GM06990 (cell line): ENCODE measurements at places on chromosomes 1 and 21.

- no peak for DNase-seq
Measured at GRCh38 chr1:4803335-4803734, 148.9 kb downstream of the AJAP1 start.

- no peak for DNase-seq
Measured at GRCh38 chr1:74434321-74434720, 78.1 kb downstream of the LRRC53 start.

DNA sequence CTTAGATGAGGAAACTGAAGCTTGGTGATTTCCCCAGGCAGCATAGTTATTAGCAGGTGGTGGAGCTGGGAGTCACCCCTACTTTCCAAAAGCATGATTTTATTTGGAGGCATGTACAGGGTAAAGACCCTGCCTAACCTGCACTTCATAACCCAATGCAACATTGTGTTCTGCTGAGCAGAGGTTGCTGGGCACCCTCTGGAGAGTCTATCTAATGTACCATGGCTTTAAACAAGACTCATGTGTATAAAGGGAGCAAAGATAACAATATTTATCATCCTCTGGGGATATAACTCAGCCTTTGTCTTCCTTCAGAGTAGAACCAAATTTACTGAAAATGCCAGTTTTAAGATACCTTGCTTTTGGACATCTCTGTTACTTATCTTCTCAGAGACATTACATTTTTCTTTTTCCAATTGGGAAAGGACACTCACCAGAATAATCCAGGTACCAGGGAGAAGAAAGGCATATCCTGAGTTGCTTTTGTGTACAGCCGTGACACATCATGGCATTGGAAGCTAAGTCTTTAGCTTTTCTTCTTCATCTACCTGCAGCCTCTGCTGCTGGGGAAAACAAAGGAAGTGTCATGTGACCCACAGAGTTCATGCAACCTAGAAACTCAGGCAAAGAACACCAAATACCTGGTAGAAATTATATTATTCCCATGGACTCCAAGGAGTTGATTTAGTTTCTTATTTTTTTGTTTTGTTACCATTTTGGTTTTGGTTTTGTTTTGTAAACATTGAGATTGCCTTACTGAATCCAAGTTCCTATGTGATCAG lies 39.6 kb downstream of the ELAVL4 start:
- DNase-seq = no peak

DNA sequence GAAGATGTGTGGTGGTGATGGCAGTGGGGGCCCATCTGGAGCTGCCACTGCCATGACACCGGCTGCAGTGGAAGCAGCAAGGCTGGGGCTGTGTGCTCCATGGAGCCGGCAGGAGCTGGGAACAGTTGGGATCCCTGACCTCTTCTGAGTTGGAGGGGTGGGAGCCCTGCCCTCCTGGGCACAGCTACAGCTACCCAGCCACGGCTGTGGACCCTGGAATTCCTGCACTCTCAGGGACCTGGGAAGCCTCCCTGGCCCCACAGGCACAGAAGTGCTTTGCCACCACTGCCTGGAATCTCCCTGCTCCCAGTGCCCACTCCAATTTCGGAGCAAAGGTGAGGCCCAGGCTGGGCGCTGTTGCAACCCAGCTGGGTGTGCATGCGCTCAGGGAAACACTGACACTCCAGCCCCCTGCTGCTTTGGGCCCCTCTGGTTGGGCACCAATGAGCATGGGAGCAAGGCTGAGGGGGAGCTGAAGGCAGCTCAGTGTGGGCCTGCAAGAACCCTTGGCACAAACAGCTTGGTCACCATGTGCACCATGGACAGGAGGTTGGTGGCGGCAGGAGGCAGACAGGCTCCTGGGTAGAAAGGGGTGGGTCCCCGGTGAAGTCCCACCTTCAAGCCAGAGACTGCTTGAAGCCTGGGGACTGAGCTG lies 817.6 kb downstream of the KCNT2 start:
- DNase-seq = no peak

- DNase-seq = no peak
Measured at GRCh38 chr21:45459171-45460010, 54.4 kb downstream of the COL18A1 start.

- no peak for DNase-seq
Measured at GRCh38 chr21:41585199-41585994, 77.4 kb upstream of the TMPRSS2 start.

DNA sequence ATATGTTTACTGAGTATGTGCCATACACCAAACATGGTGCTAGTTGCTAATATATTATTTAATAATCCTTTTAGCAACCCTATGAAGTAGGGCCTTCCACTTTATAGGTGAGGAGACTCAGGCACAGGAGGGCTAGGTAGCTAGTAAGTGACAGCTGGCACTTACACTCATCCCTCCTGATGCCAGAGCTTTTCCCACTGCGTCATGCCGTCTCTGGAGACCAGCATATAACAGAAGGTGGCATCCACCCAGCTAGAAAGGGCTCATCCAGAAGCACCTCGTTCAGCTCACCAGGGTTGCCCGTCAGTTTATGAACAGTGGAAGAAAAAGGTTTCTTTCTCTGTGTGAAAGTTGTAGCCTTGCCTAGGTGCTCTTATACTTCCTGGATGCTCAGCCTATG lies 108.9 kb downstream of the NOS1AP start:
- no peak for DNase-seq

DNA sequence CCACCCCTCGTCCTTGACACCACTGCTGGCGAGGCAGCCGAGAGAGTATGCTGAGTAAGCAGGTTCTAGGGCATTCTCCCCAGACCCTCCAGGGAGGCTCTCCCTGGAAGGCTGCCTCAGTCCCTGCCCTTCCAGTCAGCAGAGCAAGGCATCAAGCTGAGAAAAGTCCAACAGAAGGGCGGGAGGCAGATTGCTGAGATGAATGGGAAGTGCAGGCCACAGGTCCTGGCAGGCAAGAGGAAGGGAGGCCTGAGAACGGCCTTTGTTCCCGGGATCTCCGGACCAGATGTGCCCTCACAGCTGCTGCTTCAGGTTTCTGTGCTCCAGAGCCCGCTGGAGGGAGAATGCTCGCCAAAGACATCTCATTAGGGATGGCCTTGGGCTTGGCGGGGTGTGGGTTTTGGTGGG lies 270.0 kb upstream of the VAMP3 start:
- DNase-seq = no peak

DNA sequence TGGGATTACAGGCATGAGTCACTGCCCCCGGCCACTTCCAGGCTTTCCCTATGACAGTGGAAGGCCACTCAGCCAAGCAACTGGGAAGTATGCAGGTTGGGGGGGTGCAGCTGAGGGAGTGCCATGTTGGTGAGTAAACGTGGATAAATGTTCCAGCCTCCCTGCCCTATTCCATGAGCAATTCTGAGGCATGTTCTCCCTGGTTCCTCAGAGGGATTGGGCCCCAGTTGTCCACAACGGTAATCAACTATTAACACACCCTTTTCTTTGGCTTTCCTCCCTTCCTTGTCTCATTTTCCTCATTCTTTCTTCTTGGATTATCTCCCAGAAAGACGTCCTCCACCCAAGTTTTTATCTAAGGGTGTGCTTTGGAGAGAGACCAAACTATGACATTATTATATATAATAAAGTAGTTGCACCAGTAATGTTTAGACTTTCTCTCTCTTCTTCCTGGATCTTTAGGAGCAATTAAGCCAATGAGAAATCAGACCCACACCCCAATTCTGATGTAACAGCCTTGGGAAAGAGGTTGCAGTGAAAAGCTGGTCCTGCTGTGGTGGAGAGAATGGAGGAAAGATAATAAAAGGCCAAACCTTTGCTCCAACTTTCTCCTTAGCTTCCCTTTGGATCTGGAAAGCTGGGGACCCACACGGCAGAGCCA lies 6.8 kb upstream of the SLAMF9 start:
- DNase-seq = no peak

GRCh38 chr1:243819438-243819839 lies 30.6 kb downstream of the AKT3 start:
- no peak for DNase-seq

DNA sequence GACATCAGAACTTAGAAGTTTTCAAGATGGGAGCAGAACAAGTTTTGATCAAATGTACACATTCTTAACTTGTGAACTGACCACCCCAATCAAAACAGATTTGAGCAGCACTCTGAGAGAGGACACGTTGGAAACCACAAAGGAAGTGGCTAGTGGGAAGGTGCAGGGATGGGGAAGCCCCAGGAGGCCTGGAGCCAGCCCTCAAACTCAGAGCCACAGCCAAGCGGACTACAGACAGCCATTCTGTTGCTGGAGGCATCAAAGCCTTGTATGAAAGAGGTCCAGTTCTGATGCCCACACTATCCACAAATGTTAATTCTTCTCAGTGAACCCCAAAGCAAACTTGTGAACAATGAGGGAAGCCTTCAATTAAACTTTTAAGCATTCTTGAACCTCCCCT lies 143.6 kb upstream of the RAB4A start:
- DNase-seq = no peak

GRCh38 chr21:38236232-38236631 lies 20.6 kb upstream of the KCNJ15 start:
- DNase-seq = no peak

GRCh38 chr1:178806665-178807300 lies 64.1 kb downstream of the ANGPTL1 start:
- no peak for DNase-seq

DNA sequence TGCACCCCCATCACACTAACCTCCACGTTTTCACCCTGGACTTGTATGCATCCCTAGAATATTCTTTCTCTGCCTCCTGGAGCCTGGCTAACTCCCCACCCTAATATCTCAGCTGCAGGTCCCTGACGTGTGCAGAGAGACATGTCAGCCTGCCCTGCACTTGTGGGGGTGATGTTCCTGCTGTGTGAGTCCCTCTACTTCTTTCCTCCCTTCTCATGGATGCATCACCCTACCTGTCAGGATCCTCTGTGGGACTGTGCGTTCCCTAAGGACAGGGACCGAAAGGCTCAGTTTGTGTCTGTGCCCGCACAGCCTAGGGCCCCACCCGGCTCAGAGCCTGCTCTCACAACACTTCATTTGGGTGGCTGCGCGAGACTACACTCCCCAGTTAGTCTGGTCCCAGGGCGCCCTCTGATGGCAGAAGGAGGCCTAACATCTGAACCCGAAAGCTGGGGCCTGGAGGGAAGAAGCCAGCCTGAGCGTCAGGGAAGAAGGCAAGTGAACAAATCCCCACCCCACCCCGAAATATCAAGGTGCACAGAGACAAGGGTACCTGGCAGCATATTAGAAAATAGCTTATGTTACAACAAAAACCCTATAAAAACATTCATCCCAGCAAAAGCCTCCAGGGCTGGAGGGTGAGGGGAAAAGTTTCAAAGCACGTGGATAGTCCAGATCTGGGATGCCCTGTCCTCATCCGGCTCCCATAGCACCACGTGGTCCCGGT lies 3.7 kb downstream of the CD52 start:
- peak; percentile 74 for DNase-seq

- no peak for DNase-seq
Measured at GRCh38 chr1:67105508-67105907, 29.3 kb downstream of the C1orf141 start.

GRCh38 chr1:43069461-43070050 lies 102.5 kb downstream of the EBNA1BP2 start:
- no peak for DNase-seq

DNA sequence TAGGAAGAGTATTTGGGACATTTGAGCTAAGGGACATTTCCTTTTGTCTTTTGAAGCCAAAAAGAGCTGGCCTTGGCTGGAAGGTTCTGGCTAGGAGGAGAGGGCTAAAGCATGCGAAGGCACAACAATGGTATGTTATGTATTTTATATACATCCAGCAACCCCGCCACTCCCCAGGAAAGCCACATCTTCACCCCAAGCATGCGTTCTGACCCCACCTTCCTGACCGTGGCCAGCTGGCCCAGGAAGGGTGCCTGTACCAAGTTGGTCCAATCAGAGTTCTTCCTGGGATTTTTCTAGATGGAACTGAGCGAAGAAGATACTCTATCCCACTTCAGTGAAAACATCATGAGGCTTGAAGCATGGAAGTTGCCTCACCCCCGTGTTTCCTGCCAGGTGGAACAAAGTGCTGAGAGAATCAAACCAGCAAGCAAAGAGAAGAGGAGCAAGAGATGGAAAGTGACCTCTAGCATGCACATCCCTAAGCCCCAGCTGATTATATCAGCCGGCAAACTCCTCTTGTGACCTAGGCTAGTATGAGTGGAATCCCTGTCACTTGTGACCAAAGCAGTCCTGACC lies 82.7 kb downstream of the BCAR3 start:
- no peak for DNase-seq

GRCh38 chr21:33572350-33572749 lies 16.1 kb downstream of the DONSON start:
- no peak for DNase-seq

DNA sequence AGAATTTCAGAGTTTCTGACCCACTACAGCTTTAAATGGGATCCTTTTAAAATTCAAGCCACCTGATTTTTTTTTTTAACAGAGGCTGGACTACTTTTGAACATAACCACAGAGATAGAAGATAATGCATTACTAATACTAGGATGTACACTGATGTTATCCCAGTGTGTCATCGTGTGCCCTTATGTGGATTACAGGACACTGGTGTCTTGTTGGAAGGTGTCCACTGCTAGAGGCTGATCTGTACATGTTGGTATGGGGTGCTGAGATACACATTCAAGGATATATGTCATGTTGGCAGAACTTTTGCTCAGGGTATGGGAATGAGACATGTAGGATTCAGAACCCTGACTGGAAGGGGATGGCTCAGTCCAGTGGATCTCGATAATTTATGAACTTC lies 56.3 kb downstream of the INAVA start:
- no peak for DNase-seq

DNA sequence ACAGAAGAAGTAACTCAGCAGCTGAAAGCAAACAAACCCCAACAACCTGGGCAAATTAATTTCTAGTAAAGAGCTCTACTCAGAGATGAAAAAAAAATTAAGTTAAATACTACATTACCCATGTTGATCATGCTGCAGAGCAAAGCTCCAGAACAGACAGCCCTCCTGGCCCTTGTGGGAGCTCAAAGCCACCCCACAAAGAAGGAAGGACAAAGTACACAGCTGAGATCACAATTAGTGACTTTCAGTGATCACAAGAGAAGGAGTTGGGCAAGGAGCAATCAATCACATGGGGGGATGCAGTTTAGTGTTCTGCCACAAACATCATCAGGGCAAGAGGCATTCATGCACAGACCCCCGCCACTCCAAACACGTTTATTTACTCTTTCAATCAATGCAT lies 114.2 kb downstream of the DAB1 start:
- DNase-seq = no peak

DNA sequence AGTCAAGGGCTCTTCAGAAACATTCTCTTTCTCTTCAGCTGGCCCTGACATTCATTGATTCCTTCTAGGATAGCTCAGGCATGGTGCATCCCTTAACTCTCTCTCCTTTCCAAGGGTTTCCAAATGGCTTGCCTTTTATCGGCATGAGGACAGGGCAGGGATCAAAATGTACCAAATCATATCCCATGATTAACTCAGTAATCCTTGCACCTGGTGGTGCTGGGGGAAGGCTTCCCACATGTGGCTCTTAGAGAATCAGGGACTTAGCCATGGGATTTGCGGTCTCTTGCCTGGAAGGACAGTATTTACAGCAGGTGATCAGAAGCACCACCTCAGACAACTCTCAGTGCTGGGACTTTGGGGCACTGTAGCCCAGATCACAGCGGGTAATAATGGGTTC lies 46.2 kb upstream of the EDEM3 start:
- no peak for DNase-seq
